Stimulated activated CD4-positive, alpha-beta T cell treated with anti-CD3 and anti-CD28 coated beads, Interleukin-4, amount 100 ng/mL, for 1 hour (primary cell): ENCODE measurements at places on chromosomes 12 and 14.
A peak's percentile ranks its signal among the peaks of the same experiment; 100 is the strongest.

DNA sequence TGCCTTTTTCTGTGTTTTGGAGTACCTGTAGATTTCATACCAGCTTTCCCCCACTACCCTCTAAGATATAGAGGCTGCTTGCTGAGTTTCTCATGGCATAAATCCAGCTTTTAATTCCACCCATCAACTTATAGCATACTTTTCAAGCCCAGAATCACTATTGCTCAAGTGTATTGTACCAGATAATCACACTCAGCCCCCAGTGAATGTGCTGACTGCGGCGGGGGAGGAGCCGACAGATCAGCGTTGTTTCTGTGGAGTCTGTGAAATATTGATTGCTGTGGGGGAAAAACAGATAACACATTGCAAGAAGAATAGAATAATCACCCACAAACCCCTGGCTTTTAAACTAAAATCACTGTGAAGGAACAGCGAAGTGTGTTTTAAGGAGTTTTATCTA is 296.1 kb downstream of the TMEM132D start:
- no peak for DNase-seq

GRCh38 chr12:70002097-70002911 is 177.3 kb downstream of the MYRFL start:
- no peak for DNase-seq

- no peak for DNase-seq
Measured at GRCh38 chr14:21795456-21795855, 121.8 kb upstream of the OR4E1 start.

- DNase-seq: no peak
Measured at GRCh38 chr12:82838131-82838551, 151.4 kb downstream of the TMTC2 start.

- DNase-seq: no peak
Measured at GRCh38 chr12:124087266-124088051, 114.4 kb downstream of the ZNF664 start.

DNA sequence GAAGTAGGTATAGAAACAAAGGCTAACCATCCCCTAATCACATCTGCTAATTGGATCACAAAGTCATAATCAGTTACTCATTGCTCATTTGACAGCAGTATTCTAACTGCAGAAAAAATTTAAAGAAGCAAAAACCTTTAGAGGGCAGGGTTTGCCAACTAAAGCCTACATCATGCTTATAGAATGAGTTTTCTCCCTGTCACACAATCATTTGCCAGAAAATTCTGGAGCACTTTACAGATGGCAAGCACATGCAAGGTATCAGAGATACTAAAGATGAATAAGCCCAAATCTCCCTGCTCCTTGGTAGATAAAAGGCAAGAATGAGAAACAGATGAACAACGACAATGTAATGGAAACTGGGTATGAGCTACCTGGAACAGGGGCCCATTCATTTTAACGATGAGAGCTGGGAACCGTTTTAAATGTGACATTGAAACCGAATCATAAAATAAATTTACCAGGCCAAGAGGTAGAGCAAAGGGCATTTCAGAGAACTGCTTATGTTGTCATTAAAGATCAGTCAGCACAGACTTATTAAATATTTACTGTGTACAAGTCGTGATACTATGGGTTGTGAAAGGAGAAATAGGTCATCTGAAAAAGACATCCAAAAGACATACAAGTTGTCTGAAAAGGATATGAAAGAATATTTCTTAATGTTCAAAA is 211.4 kb upstream of the ABCD2 start:
- no peak for DNase-seq

- no peak for DNase-seq
Measured at GRCh38 chr12:7496451-7496850, 7.1 kb downstream of the CD163 start.

DNA sequence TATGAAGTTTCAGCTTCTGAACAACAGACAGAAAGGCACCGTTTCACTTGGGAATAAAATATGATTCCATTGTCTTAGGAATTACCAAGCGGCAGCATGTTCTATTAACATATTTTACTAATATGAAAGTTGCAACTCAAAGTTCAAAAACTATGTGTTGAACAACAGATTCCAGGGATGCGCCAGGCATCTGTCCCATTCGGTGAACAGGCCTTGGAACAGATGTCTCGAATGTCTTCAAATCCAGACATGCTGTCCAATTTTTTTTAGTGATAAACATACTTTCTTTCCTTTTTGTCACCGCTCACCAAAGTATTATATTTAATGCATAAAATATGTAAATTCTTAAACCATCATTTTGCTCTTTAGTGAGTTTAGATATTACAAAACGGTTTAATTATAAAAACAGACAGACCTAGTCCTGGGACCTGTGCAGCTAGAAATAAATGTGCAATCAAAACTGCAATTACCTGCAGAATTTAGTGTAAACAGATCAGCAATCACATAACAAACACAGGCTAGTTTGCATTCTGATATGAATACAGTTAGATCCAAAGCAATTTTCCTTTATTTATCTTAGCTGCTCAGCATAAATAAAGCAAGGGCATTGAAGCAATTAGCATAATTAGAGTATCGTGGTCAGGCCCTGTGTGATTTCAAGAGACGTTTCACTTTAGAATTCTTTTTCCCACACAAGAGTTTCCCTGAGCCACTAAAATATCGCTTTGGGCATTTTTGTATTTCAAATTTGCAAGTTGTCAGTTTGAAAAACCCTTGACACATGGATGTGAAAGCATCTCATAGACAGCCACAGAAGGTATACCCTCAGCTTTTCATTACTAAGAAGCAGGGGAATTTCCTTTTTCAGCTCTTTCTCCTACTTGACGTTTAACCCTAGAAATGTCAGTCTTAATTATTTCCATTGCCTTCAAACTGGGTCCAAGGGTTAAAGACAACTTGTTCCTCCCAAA is 420.8 kb downstream of the EGLN3 start:
- no peak for DNase-seq

DNA sequence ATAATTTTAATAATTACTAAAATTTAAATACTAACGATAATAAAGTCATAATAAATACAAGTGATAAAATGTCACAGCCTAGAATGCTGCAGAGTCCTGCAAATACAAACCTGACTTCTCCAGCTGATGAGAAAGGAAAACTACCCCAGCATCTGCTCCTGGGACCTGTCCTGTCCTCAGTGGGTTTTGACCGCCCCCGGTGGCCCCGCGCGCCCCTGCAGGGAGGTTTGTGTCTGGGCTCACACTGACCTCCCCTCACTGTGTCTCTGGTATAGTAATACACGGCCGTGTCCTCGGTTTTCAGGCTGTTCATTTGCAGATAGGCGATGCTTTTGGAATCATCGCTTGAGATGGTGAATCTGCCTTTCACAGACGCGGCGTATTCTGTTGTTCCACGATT is 1139.4 kb downstream of the TMEM121 start:
- peak; percentile 28 for DNase-seq

- DNase-seq: no peak
Measured at GRCh38 chr14:24845851-24846250, 204.1 kb downstream of the STXBP6 start.

GRCh38 chr14:50920482-50921230 is 23.6 kb downstream of the PYGL start:
- DNase-seq: no peak

GRCh38 chr12:27762757-27763156 is 17.3 kb upstream of the KLHL42 start:
- DNase-seq: no peak

DNA sequence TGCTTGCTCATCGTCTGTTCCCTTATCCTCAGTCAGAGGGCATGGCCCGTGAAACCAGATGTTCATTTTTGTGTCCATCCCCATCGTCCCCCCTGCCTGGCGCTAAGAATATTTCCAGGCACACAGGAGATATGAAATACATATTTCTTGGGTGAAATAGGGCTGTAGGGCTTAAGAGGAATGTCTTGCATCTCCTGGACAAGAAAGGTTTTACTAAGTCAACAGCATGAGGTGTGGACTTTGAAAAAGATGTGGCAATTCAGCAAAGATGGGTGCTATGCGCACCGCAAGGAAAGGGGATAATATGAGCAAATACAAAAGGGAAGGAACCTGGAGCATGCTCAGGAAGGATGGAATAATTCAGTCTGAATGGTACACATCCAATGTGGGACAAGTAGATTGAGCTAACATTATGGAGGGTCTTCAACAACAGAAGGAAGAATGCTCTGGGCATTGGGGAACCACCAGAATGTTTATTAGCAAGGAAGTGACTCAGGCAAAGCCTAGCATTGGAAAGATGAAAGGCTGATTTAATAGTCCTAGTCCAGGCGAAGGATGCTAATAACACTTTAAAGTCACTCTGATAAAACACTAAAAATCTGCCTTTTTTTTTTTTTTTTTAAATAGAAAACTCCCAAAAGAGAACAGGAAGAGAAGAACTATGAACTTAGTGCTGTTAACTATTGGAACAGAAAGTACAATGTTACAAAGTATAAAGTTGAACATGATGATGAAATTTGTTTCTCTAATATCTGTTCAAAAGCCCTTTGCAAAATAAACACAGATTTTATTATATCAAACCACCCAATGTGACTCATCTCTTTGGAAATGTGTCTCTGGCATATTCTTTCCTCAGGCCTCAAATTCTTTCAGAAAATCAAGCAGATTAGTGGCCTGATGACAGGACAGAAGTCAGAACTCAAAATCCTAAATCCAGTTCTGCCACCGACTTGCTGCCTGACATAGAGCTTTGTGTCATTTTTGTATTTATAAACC is 449.5 kb downstream of the BCAT1 start:
- no peak for DNase-seq

DNA sequence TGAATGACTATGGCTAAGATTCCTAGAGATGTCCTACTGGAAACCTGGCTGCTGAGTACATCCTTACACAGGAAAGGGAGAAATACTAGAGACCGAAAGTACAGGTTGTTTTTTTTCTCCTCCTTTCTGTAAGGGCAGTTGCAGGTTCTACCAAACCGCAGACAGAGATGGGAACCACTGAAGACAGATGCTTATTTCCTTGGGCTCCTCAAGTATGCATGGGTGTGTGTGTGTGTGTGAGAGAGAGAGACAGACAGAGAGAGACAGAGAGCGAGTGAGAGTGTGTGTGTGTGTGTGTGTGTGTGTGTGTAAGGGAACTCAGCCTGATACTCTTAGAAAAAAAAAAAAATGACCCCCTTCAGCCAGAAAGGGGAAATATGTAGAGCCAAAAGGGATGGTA is 42.5 kb downstream of the MAP4K5 start:
- no peak for DNase-seq

- DNase-seq: no peak
Measured at GRCh38 chr14:95663226-95663797, 22.9 kb upstream of the TCL1B start.

DNA sequence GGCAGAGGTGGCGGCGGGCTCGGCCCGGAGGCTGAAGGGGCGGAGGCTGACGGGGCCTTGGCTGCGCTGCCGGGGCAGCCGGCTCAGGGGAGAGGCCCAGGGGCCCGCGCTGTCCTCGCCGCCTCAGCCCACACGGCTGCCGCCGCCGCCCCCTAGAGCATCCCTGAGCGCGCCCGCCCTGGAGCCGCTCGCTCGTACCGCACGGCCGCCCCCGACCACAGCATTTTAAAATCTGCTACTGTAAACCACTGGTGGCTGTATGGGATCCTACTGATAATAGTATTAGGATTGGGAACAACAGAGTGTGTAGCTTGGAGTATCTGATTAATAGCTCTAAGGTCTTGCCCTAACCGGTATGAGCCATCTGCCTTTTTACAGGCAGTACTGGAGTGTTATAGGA is 22.2 kb upstream of the EDDM3A start:
- DNase-seq: no peak
